ENCODE measurements at places on chromosomes 7 and 10.

DNA sequence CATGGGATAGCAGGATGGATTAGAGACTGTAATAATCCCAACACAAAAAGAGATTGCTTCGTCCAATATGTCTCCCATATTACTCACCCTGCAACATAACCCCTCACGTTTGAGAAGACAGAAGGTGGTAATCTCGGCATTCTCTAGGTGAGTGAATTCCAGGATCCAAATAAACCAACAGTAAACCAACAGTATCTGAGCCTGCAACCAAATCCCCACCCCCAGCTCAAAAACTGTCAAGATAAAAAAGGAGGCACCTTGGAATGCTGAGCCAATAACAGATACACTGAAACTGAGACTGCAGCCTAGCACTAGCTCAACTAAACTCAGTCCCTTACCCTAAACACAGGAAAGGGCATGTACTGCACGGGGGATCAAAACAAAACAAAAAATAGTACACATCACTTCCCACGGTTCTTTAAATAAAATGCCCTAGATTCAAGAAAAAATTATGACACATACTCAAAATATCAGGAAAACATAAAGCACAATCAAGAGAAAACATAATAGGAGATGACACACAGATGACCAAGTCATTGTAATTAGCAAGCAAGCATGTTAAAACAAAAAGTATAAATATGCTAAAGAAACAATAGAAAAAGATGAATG lies 28.0 kb downstream of the IPMK start:
- DNase-seq = no peak

DNA sequence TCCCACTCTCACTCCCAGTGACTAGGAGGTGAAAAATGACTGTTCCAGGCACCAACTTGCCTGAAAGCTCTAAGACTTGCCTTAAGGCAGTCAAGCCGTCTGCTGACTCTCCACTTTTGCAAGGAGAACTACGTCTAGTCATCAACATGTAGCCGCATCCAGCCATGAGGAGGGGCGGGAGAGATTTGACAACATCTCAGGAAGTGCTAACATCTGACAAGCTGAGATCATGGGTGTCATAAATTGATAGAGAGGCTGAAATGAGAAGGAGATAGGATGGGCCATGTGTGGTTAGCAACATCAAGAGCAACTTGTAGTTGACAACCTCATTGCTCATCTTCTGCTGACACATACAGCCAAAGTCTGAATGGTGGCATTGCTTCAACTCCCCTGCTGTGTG lies 9.0 kb upstream of the TBXAS1 start:
- DNase-seq = no peak

- no peak for DNase-seq
Observed at GRCh38 chr7:68914006-68914405, 684.3 kb upstream of the AUTS2 start.

- DNase-seq = no peak
Observed at GRCh38 chr10:75530299-75530698, 98.9 kb downstream of the LRMDA start.

Measured in activated CD4-positive, alpha-beta T cell treated with anti-CD3 and anti-CD28 coated beads, Interleukin-2, Interleukin-4, amounts not matched to agents 100 ng/mL and 50 ng/mL, durations not matched to agents 16 hours and 8 hours (primary cell).